AG09309 (cell line): ENCODE measurements at places on chromosomes 5 and 9.

DNA sequence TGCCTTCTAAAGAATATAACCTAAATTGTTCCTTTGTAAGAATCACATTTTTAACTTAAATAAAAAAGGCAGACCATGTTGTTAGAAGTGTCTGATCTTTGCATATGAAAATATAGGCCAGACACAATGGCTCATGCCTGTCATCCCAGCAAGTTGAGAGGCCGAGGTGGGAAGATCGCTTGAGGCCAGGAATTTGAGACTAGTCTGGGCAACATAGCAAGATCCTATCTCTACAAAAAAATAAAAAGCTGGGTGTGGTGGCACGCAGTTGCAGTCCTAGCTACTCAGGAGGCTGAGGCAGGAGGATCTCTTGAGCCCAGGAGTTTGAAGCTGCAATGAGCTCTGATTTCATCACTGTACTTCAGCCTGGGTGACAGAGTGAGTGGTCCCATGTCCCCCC, 37.3 kb downstream of the TRIO start:
- DNase-seq = no peak

DNA sequence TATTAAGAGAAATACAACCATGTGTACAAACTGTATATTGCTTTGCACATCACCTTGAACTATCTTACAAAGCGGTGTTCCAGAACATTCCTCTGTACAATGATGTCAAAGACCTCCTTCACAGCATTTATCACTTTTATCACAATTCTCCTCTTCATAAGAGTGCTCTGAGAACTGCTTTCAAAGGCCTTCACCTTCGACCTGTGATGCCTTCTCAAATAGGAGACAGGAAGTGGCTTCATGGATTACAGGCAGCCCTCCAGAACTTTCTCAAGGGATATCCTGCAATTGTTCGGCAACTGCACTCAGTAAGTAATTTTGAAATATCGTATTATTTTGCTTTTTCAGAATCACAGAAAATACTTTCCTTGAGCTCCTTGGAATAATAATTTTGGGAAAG, 68.0 kb upstream of the IL7R start:
- DNase-seq = no peak

GRCh38 chr5:44619875-44620610, 188.7 kb upstream of the MRPS30 start:
- no peak for DNase-seq

- DNase-seq = no peak
These were observed 43.5 kb downstream of the SEMA6A start for GRCh38 chr5:116531117-116531516.

GRCh38 chr9:97307091-97307490, 368 bp upstream of the CCDC180 start:
- DNase-seq = no peak

DNA sequence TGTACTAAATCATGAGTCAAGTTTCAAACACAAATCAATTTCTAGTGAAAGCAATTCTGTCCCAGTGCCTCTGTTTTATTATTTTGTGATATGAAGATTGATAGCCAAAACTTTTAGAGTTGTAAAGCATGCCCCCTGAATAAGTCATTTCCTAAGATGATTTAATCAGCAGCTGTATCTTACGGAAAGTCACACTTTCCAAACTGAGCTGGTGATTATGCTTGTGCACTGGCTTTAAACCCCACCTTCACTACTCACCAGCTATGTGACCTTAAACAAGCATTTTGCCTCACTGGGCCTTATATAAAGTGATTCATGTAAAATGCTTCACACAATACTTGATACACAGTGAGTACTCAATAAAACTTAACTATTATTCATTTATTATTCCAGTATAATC, 78.1 kb downstream of the EDIL3 start:
- no peak for DNase-seq

- DNase-seq = no peak
These were observed 74.5 kb downstream of the HMCN2 start for GRCh38 chr9:130340011-130340410.

- no peak for DNase-seq
These were observed 1.2 kb downstream of the FXN start for GRCh38 chr9:69036799-69037198.

GRCh38 chr9:98396236-98396635, 140.8 kb upstream of the TBC1D2 start:
- DNase-seq = no peak

DNA sequence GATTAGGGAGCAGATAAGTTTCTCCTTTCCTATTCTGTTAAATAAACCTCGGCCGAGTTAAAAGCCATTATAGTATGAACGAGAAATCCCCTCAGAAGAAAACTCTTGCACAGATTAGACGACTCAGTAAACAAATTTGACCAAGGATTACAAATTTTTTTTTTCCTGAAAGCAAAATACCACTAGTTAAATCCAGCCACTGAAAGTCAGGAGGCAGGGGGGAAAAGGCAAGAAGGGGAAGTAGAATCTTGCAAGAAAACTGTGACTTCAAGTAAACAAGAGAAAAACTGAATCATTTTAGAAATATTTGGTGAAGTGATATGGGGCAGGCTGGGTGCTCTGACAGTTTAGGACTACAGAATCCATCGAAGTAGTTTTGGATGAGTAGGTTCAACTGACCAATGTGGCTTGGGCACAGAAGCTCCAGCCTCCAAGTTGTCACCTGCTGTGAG, 251.0 kb downstream of the DENND1A start:
- no peak for DNase-seq

DNA sequence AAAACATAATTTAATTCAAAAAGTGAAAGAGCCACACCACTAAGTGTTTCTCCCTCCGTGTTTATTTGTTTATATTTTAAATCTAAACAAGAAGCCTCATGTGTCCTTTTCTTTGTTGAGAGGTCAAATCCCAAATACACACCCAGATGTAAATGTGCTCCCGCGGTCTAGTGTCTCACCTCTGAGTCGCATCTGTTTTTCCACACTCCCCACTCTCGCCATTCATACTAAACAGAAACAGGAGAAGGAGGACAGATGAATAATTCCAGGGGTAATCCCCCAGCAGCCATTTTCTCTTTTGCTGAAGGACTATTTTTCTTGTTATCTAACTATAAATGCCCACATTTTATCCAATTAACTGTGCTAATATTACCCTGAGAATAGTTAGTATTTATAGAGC, 361.6 kb upstream of the RIOK2 start:
- no peak for DNase-seq

GRCh38 chr9:88221105-88221504, 82.8 kb upstream of the SPATA31C2 start:
- no peak for DNase-seq

DNA sequence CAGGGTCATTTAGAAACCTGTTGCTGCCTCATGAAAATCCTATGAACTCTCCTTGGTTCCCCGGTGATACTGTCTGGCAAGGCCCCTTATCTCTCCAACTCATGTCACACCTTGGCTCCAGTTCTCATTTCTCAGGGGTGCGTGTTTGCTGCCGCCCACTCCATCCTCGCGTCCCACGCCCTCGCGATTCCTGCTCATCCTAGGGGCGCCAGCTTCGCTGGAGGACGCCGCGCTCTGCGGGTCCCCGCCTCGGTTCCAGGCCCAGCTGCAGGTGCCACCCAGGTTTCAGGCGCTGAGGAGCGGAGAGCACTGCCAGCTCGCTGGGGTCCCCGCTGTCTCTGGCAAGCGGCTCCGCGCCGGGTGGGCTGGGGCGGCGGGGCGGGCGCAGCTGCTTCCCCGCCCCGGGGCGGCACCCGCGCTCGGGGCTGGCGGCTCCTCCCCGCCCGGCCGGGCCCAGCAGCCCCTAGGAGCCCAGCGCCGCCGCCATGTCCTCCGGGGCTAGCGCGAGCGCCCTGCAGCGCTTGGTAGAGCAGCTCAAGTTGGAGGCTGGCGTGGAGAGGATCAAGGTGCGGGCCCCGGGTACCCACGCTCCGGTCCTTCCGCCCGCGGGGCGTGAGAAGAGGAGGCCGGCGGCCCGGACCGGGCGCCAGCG, at the start of gene GNG10:
Gene GNG10, plus strand, starts transcription at position 456 of the 652 bp plus-strand sequence. Its CDS starts 30 bp downstream, at position 486.
- DNase-seq = no peak

- no peak for DNase-seq
These were observed 74.8 kb downstream of the NEK6 start for GRCh38 chr9:124332361-124333202.

DNA sequence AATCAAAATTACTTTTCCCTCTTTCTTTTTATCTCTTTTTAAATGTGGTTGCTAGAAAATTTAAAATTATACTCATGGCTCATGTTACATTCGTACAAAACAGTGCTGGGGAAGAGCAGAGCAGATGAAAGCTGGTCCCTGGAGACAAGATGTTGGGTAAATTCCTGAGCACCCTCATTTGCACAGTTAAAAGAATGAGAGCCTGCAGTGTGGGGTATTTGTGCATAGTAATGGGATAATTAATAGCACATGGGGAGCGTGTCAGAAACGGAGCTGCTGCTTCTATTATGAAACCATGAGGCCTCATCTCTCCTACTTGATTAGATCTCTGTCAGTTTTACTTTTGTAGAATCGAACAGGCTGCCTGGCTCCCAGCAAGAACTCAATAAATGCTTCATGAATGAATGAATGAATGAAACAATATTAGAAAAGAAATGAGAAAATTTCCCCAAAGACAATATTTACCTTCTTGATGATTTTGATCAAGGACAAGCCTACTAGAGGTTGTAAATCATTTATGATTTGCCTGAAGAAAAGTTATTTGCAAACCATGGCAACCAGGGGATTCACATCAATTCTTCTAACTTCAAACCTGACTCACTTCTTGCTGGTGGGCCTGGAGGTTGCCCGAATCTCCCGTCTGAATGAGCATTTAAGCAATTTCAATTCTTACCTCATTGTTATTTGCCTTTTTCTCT, 177.2 kb upstream of the TUT7 start:
- peak; percentile 43 for DNase-seq

DNA sequence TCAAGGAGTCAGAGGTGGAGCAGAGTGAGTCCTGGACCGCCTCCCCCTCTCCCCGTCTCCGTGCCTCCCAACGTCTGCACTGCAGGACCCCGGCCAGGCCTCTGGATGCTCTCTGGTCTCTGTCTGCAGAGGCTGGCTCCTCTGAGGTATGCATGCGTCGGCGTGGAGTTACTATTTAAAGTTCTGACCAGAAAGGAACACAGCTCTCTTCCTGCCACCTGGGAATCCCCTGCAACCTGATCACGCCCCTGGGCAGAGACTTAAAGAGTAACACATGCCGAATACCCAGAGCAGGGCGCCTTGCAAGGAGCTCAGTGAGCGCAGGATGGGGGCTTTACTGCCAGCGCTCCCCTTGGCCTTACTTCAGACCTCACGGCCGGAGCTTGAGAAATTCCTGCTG, 16.0 kb downstream of the ANXA6 start:
- DNase-seq = no peak

DNA sequence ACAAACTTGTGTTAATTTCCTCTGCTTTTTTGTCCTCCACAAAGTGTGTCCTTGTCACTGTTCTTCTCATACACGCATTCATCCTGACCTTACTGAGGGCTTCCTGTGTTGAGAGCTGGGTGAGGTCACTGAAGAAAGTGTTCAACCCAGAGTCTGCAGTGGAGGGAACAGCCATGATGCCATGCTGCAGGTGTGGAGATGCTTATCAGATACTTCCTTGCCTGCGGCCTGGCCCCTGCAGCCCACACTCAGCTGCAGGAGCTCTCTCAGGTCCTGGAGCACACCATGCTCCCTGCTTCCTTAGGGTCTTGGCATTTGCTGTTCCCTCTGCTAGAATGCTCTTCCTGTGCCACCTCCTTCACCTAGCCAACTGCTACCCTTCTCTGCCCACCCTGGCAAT, 108.1 kb upstream of the SPRY4 start:
- DNase-seq = no peak
